ENCODE measurements at places on chromosomes 4 and X. TPM values are rescaled to one million over a fixed set of nuclear protein-coding genes. Genes with fewer than 3 reads are reported as not detected.

VCX2 gene
- not detected for total RNA-seq

GRCh38 chrX:152638443-152638904 is 779 bp downstream of the GABRQ start:
- DNase-seq, result no peak

HOPX gene
- not detected for total RNA-seq

- no peak for DNase-seq
These were observed 123.6 kb downstream of the RELL1 start for GRCh38 chr4:37562592-37562991.

DNA sequence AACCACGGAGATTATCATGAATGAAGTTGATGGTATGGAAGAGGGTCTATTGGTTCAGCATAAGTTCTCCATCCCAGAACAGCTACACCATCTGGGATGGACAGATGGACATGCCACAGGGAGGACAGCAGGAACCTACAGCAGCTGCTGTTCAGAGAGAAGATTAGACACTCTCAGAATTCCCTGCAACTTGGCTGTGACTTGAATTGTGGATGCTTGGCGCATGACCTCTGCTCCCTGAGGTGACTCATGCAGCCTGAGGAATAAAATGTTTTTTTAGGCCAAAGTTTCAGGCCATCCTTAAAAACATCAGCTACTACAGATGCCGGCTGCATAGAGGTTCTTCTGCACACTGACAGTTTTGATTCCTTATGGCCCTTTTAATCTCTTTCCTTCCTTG is 97.3 kb downstream of the RS1 start:
- DNase-seq, result peak; percentile 51

DNA sequence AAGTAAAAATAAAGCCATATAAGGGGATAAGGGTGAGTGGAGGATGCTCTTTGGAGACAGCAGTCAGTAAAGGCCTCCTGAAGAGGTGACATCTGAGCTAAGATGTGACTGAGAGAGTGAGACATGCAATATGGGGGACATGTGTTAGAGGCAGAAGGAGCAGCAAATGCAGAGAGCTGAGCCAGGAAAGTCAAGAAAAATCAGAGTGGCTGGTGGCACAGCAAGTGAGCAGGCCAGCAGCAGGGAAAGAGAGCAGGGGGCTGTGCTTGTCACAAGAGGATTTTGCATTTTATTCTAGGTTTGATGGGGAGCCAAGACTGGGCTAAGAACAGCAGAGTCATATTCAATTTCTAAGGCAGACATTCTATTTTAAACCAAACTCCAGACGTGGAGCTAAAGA is 394.5 kb downstream of the KCNIP4 start:
- no peak for DNase-seq

DNA sequence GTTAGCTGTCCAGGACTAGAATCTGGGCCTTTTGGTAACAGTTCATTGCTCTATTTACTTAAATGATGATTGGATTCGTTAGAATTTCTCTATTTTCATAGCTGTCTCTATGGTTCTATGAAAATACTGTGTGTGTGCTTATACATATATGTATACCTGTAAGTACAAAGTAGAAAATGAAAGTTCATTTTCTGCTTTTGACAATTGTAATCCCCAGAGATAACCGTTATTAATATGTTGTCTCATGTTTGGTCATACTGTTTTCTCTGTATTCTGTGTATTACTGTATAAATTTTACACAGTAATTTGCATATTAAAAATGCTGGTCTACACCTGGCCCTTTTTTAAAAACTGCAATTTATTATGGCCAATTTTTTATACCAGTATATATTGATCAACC is 55.4 kb downstream of the CLCN3 start:
- DNase-seq, result no peak

DNA sequence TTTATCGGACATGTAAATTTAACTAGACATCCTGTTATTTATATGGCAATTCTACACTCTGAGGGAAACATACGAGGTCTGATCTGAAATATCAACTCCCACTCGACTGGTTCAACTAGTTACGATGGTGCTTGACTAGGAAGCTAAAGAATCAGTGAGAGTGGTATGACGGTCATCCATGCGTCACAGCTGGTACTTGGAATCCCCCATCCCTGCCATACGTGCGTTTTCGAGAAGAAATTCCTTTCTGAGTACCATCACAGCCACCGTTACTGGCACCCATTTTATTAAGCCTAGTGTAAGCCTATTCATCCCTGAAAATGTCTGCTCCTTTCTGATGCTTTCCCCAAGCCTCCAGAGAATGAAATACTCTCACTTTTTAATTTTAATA is 695 bp upstream of the PIGA start:
- peak; percentile 59 for DNase-seq

DNA sequence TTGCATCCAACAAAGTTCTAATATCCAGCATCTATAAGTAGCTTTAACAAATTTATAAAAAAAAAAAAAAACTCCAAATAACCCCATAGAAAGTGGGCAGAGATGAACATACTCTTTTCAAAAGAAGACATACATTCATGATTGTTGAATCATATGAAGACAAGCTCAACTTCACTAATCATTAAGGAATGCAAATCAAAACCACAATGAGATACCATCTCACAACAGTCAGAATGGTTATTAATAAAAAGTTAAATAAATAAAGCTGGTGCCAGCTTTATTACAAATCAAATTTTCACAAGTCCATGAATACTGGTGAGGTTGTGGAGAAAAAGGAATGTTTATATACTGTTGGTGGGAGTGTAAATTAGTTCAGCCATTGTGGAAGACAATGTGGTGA is 592.0 kb downstream of the IQCM start:
- peak; percentile 58 for DNase-seq

DNA sequence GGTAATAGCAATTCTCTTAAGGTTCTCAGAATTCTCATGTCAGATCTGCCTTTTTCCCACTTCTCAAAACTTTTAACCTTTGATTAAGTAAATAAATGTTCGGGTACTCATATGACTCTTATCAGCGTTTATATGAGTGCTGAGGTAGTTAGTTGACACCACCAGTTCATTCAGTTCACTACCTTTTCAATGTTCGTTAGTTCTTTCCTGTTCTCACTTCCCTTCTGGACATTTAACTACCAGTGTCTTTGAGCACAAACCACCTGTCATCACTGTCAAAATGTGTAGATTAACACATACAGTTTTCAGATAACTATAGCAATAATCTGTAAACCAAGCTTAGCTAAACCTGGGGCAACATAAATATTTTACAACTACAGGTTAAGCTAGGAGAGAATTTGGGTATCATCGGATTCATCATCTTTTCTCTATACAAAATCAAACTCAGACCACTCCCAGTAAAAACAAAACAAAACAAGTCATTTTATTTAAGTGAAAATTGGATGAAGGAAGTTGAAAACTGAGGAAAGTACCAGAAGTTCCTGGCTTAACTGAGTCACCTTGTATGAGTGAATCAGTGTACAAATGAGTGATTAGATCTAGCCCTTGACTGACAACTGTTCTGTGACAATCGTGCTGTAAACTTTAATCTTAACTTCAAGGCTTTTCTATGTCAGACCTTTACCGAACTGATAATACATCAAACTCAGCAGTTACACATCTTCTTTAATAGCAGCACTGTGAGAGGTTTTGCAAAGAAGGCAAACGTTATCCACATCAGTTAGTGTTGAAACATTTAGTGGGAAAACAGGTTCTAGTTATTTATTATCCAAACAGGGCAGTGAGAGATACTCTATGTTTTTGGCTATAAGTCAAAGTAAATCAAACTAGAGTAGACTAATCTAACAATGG is 41.9 kb downstream of the ARHGEF38 start:
- DNase-seq, result no peak

DNA sequence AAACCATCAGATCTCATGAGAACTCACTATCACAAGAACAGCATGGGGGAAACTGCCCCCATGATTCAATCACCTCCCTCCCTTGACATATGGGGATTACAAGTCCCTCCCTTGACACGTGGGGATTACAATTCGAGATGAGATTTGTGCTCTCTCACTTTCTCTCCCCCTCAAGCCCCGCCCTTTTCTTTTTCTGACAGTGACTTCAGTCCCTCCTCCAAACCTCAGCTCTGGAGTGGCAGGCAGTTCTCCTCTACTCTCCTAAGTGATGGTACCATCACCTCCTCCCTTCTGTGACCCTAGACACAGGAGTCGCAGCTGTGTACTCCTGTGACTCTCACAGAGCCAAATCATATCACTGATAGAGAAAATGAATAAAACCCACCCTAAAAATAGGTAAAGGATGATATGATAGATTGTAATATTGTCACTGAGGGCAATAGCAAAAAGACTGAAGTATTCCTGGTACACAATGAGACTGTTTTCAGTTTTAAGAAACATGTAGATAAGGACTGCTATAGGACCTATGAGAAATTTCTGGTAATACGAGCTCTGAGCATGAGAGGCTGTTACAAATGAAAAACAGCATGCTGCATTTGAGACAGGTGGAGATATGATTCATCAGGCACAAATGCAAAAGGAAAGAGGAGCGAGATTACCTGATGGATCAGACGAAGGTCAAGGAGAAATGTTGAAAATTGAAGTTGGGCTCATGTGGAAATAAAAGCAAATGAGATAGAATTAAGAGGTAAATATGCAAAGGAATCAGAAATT is 101.2 kb upstream of the CBLL2 start:
- DNase-seq, result no peak

DNA sequence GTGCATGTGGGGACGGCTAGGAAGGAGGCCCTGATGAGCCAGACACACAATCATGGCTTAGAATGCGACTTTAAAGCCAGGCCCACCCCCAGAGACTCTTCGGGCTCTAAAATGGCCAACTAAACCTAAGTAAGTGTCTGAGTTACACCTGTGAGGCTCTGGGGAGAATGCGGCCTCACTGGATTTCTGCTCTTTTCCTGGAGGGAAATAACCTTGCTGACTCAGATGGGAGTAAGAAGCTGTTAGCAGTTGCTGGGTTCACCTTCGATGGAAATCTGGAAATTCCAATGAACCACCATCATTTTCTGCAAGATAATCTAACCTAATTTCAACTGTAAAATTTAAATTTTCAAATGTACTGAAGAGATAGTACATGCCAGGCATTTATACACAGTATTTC is 97.6 kb upstream of the MAML3 start:
- DNase-seq, result no peak

SFRP2 gene
- not detected for total RNA-seq

CTSO gene
- total RNA-seq, result 14.1 TPM

DNA sequence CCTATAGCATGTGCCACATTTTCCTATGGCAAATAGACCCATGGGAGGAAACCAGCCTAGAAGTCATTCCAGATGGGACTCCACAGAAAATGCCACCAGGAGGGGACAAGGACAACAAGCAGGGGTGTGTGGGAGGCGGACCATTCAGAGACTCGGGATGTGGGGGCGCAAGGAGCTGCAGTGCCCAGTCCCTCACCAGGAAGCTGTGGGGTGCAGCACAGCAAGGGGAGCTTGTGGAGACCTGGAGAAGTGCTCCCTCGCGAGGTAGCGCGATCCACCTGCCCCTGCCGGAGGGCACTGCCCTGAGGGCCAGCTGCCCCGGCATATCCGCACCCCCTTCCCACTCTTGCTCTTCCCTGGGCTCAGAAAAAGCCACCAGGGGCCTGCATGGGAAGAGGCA is 45.5 kb upstream of the C4orf50 start:
- no peak for DNase-seq

- peak; percentile 68 for DNase-seq
These were observed 10.5 kb downstream of the ACSL1 start for GRCh38 chr4:184815046-184815877.

- DNase-seq, result peak; percentile 82
These were observed 39.4 kb upstream of the WDFY3 start for GRCh38 chr4:85005865-85006377.

DNA sequence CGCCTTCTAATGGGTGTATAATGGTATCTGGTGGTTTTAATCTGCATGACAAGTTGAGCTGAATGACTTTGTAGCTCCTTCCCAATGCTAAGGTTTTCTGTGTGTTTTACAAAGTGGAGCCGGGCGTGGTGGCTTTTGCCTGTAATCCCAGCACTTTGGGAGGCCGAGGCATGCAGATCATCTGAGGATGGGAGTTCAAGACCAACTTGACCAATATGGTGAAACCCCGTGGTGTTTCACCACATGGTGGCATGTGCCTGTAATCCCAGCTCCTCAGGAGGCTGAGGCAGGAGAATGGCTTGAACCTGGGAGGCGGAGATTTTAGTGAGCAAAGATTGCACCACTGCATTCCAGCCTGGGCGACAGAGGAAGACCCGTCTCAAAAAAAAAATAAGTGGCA is 28.9 kb downstream of the ARFIP1 start:
- DNase-seq, result no peak
